ENCODE measurements at places on chromosomes 4 and X.
A peak's percentile ranks its signal among the peaks of the same experiment; 100 is the strongest.

DNA sequence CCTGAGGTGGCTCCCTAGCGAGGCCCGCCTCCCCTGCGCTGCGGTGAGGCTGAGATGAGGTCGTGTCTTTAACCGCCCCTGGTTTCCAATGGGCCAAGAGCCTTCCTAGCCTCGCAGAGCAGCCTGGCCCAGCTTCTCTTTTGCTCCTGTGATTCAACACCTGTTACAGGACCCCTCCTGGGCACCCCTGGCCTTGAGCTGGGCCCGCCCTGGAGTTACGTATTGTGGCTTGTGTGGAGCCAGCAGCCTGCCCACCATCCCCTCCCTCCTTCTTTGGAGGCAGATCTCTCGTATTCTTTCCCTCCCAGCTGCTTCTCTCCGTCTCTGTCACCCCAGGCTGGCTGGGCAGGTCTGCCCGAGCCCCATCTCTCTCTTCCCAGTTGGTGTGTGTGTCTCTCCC, 19.3 kb upstream of the UBA1 start:
- DNase-seq: no peak

GRCh38 chr4:163284304-163284703, 48.1 kb downstream of the NPY1R start:
- DNase-seq: no peak

GRCh38 chrX:103362474-103362873, 6.2 kb downstream of the TCEAL9 start:
- no peak for DNase-seq

GRCh38 chrX:150227321-150227860, 135.7 kb upstream of the MAMLD1 start:
- no peak for DNase-seq

DNA sequence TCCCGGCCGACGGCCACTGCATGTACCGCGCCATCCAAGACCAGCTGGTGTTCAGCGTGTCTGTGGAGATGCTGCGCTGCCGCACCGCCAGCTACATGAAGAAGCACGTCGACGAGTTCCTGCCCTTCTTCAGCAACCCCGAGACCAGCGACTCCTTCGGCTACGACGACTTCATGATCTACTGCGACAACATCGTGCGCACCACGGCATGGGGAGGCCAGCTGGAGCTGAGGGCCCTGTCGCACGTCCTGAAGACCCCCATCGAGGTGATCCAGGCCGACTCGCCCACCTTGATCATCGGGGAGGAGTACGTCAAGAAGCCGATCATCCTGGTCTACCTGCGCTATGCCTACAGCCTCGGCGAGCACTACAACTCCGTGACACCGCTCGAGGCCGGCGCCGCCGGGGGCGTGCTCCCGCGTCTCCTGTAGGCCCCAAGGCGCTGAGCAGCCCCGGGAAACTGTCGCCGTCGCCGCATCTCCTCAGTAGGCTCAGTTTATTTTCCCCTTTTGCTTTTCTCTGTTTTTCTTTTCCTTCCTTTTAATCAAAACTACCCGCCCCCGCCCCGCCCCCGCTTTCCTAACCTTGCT, 799 bp downstream of the OTUD6A start:
- no peak for DNase-seq

DNA sequence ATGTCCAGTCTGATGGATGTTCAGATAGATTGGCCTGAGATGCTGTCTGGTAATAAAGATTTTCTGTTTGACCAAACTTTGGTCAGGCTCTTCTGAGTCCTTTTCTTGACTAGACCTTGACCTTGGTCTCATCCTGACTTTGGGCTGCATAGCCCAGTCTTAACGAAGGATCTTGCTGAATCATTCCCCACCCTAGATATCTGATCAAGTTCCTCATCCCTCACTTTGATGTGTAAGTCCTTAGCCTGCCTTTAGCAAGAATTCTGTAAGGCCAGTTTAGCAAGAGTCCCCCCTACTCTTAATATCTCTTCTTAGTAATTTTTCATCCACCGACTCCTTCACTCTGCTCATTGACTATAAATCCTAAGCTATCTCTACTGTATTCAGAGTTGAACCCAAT, 244.4 kb upstream of the JADE1 start:
- no peak for DNase-seq

- DNase-seq: no peak
Observed at GRCh38 chrX:149121206-149121920, 383.7 kb downstream of the IDS start.

- no peak for DNase-seq
Observed at GRCh38 chr4:23888421-23889319, 1.2 kb downstream of the PPARGC1A start.

DNA sequence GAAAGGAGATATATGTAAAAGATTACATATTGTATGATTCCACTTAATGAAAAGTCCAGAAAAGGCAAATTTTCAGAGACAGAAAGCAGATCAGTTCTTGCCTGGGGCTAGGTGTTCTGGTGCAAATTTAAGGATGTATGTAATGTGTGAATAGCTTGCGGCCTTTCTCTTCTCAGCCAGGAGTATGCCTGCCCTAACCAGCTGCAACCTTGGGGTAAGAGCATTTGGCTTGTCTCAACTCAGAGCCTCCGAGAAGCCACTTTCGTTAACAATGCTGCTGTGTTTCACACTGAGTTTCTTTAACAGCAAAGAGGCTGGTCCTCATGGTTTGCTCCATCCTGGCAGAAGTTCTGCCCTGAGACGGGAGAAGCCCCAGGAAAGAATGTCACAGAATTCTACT, 102.7 kb downstream of the SPCS3 start:
- no peak for DNase-seq

DNA sequence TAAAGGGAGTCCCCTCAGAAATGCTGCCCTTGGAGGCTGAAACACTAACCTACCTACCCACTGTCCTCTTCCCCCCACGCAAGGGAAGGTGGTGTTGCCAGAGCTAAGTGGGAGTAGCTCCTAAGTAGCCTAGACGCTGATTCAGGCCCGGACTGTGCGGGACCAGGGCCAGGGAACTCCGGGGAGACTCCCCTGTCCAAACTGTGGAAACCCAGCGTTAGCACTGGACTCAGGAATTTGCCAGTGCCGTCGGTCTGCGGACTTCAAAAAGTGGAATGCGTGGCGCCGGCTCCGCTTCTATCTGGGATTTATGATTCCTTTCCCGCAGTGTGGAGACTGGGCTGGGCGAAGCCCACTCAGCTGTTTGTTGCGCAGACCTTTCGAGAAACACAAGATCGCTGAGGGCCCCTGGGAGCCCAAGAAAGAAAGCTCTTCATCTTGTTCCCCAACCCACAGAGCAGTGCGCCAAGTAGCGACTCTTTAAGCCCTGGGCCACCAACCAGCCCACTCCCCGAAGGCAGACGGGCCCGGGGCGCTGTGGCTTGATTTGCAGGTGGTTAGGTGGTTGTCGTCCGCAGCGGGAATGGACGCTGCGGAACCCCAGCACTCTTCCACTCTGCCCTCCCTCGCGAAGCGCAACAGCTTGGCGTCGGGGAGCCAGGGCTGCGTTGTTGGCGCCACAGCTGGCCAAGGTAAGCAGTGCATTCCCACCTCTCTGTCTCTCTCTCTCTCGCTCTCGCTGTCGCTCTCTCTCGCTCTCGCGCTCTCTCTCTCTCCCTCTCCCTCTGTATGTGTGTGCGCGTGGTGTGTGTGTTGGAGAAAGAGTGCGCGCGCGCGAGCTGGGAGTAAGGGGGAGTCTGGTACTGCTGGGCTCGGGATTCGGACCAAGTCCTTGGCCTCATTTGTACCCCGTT, 2.0 kb downstream of the TMEM255A start:
- no peak for DNase-seq

- DNase-seq: no peak
Observed at GRCh38 chr4:58166490-58166889, 1056.3 kb upstream of the IGFBP7 start.

GRCh38 chr4:26032630-26033317, 118.8 kb downstream of the SMIM20 start:
- no peak for DNase-seq

DNA sequence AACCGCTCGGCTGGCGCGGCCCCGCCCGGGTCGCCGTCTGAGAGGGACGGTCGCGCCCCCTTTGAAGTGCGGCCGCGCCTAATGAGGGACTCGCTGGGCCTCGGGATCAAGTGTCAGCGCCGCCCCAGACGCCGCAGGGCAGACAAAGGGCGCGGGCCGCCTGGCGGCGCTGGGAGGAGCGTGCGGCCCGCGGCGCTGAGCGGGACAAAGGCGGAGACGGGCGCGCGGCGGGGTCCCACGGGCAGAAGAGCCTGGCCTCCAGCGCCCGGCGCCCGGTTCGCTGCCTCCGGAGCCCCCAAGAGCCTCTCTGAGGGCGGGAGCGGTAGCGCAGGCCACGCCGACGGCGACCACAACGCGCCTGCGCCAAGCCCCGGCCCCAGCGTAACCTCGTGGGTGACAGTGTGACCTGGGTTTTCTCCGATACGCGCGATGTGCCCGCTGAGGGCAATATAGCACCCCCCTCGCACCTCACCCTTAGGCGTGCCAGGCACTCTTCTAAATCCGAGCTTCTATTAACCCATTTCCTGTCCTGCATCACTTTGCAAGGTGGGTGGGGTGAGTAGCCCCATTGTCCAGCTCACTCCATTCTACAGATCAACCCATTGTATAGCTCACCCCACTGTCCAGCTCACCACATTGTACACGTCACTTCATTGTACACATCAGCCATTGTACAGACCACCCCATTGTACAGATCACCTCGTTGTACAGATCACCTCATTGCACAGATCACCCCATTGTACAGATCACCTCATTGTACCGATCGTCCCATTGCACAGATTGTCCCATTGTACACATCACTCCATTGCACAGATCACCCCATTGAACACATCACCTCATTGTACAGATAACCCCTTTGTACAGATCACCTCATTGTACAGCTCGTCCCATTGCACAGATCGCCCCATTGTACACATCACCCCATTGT, 33.7 kb upstream of the STX18 start:
- no peak for DNase-seq

DNA sequence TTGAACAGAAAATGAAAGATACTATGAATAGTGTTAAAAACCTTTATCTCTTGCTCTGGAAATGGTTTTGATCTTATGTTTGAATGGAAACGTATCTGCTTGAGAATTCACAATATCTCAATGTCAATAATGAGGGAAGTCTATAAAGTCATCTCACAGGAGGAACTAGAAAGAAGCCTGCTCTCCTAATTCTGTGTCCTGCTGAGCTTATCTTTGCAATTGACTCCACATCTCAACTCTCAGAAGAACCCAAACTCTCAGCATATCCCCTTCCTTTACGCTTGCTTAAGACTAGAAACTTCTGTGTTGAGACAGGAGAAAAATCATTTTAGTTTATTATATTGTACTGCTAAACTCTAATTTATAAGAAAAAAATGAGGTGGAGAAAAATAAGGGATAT, 8.3 kb upstream of the PF4V1 start:
- no peak for DNase-seq

DNA sequence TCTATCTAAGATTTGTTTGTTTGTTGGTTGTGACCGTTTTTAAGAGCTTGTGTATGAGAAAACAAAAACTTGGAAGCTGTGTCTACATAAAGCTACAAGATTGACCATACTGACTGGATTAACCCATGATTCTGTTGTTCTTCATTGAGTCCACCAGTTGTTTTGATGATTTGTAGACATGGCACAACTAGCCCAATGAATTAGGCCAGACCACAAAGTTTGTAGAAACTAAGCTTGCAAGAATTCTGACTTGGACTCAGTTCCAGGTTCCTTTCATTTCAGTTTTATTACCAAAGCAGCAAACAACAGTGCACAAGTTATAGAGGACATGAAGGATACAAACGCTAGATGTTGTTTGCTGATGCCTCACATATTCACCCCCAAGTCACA, 119.3 kb downstream of the RASGEF1B start:
- DNase-seq: no peak

- DNase-seq: no peak
Observed at GRCh38 chrX:56499372-56499771, 64.1 kb upstream of the UBQLN2 start.

- no peak for DNase-seq
Observed at GRCh38 chrX:30680618-30681017, 27.4 kb downstream of the GK start.

- DNase-seq: no peak
Observed at GRCh38 chr4:74112399-74113105, 13.6 kb upstream of the CXCL2 start.

GRCh38 chr4:61319156-61319555, 119.0 kb downstream of the ADGRL3 start:
- DNase-seq: no peak

DNA sequence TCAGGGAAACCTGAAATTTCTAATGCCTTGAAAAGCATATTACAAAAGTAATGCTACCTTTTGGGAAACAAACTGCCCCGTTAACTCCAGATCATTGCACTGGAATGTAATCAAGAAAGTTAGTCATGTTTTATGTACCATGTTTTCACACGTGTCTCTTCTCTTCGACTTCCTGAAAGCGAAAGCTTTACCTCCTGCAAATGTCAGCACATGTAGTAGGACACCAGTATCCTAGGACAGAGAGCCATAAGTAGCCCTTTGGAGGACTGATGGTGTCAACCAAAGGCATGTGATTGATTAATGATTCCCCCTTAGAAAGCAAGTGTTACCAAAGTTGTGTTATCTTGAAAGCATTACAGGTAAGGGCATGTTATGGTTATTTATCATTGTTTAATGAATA, 8.8 kb upstream of the MND1 start:
- no peak for DNase-seq

GRCh38 chr4:140269369-140269768, 104.1 kb upstream of the SCOC start:
- DNase-seq: no peak

DNA sequence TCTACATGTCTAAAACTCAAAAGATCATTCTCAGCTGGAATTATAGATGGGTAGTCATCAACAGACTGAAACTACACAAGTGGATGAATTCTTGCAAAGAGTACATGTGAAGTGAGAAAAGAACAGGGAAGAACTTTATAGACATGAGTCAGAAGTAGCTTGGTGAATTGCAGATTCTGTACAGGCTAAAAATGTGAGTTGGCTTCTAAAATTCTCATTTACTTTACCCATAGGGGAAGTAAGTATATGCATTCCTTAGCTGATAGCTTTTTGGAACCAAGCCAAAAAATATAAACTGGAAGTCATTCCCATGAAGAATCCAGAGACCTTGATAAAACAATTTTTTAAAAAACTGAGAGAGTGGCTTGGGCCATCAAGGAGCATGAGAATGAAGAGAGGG, 584.2 kb upstream of the FTHL17 start:
- peak; percentile 8 for DNase-seq

DNA sequence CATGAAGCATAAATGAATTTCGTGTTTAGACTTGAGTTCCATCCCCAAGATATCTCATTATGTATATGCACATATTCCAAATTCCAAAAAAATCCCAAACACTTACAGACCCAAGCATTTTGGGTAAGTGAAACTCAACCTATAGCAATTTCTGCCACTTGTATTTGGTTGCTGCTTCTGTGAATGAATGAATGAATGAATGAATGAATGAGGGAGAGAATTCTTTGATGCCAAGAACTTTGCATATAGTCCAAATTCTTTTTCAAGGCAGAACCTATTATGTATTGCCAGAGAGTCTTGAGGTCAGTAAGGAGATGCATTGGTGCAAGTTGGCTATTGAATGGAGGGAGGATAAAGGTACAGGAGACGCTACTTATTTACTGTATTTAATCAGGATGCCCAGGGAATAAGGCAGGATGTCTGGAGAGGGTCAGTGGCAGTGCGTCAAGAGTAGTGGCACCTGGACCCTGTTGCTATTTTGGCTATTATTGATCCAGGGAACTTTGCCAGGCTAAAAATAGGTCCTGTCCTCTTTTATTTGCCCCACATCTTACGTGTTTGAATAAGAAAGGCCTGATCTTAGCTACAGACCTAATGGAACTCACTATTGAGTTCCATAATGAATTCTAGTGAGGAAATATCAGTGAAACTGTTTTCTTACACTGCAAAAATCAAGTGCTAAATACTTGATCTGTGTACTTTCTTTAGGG, 33.9 kb downstream of the ANAPC4 start:
- DNase-seq: no peak

GRCh38 chr4:182684796-182685195, 232.4 kb downstream of the DCTD start:
- no peak for DNase-seq

All from HS-27A (cell line).